ENCODE measurements at places on chromosomes 13 and 19.
A peak's percentile ranks its signal among the peaks of the same experiment; 100 is the strongest.

GRCh38 chr13:87084192-87084591, 587.0 kb upstream of the SLITRK5 start:
- DNase-seq: no peak

GRCh38 chr13:91988331-91988730, 589.9 kb downstream of the GPC5 start:
- no peak for DNase-seq

DNA sequence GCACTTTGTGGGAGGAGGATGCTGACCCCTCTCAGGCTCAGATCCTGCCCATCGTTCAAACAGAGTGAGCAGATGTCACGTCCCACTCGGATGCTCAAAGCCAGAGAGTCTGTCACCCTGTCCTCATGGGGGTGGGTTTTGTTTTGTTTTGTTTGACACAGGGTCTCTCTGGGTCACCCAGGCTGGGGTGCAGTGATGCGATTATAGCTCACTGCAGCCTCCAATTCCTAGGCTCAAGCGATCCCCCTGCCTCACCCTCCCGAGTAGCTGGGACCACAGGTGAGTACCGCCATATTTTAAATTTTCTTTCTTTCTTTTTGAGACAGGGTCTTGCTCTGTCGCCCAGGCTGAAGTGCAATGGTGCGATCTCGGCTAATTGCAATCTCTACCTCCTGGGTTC, 4.0 kb downstream of the ADGRE2 start:
- no peak for DNase-seq

DNA sequence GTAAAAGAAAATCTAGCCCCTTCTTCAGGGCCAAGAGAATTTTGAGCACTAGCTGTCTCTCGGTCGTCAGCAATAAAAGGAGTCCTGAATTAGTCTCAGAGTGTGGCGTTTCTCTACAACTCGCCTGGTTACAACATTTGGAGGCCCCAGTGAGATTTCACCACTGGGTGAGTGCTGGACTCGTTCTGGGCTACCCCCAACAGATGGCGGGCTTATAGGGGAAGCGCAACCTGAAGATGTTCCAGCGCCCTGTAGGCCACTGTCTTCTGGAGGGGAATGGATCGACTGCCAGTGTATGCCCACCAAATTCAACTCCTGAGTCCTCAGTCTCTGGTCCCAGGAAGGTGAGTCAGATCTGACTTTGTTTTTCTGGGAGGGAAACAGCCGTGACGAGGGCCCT, 11.7 kb upstream of the ZNF181 start:
- DNase-seq: no peak

GRCh38 chr13:97549201-97549600, 115.2 kb downstream of the RAP2A start:
- DNase-seq: no peak

GRCh38 chr19:39506944-39507714, 7.8 kb upstream of the SELENOV start:
- peak; percentile 82 for DNase-seq

DNA sequence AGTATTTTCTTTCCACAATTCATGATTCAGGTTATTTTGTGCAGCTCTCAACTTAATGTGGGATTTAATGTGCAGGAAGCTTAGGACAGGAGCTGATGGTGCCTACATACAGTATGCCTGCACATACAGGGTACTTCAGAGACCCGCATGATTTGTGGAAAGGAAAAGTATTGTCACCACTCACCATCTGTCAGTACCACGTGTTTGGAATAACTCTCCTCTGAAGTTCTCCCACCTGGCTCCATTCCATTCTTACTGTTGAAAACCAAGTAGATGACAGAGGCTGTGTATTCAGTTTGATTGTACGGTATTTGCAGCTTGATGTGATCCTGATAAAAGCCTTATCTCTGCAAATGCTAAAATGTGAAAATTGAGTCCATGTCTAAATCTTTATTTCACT, 85.7 kb downstream of the ZAR1L start:
- no peak for DNase-seq

DNA sequence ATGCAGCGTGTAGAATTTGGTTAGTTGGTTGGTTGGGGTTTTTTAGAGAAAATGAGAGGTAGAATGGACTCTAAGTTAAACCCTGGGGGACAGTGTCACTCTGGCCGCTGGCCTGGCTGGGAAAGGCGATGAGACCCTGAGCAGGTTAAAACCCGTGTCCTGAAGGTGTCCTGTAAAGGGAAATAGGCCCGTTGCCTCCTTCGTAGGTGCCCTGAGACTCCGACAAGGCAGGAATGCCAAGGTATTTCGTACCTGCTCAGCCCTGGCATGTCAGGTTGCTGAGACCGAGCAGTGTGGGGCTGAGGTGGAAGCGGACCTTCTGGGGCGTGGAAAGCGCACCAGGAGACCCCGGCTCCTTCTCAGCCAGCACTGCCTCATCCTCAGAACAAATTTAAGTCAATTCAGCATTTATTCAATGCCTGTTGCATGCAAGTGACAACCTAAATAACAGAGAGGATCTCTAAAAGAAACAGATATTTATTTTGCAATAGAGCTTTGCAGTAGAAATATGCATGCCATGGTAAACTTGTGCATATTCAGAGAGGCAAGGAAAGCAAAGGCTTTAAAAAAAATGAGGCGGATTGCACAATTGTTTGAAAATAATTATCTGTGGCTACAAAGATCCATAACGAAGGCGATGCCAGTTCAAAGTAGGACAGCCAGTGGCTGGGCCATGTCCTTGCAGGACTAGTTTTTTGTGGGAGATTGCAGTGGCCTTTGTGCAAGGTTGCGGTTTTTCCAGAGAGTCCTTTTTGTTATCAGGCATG, 1.4 kb upstream of the RAB20 start:
- no peak for DNase-seq

- DNase-seq: no peak
Measured at GRCh38 chr19:23183251-23183650, 66.4 kb downstream of the ZNF730 start.

DNA sequence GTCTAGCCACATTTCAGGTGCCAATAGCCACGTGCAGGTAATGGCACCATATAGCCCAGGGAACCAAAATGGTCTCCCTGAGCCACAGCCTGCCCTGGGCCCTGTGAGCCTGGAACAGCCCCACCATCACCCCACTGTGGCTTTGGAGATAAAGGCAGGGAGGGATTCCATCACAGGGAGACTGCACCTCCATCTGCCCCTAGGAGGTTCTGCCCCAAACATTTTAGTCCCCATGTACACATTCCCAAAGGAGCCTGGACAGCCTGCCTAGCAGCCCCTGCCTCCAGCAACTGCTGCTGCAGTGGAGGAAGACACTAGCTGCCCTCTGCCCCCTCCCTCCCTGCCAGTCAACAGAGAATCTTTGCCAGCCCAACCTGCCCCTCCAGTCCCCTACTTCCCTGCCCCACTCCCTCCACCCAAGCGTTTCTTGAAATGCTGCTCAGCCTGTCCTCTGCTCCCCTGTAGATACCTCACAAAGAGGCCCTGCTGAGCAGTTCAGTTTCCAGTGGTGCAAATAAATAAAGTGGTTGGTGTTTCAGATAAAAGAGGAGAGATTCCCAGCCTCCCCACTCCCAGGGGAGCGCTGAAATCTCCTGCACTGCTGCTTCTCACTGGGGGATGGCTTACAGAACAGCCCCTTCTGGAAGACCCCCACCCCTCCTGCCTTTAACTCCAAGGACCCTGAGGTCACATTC, 921.8 kb downstream of the UQCRFS1 start:
- no peak for DNase-seq

DNA sequence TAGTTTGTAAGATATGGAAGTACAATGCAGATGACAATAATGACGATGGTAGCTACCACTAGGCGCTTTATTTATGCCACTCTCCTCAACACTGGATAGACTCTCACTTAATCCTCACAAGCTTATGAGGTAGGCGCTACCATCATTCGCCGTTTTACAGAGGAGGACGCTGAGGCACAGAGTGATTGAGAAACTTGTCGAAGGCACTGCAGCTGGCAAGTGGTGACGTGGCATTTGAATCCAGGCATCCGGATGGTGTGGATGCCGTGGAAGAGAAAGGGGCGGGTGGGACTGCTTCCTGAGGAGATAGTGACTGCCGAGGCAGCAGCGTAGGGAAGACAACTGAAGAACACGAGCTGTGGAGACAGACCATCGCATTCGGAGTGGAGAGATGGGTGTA, 1.3 kb upstream of the RPS9 start:
- DNase-seq: no peak

- DNase-seq: no peak
Measured at GRCh38 chr13:28432816-28433560, 61.9 kb downstream of the FLT1 start.

- DNase-seq: no peak
Measured at GRCh38 chr19:32921624-32922023, 50.1 kb downstream of the CEP89 start.

- peak; percentile 80 for DNase-seq
Measured at GRCh38 chr19:14048443-14049153, 13.3 kb downstream of the PALM3 start.

- no peak for DNase-seq
Measured at GRCh38 chr19:55339889-55340783, 460 bp downstream of the KMT5C start.

GRCh38 chr13:54633456-54633855, 1604.8 kb downstream of the OLFM4 start:
- DNase-seq: no peak

- no peak for DNase-seq
Measured at GRCh38 chr19:41565379-41565720, 10.6 kb upstream of the CEACAM21 start.

- DNase-seq: no peak
Measured at GRCh38 chr19:3175781-3176714, 2.5 kb upstream of the S1PR4 start.

DNA sequence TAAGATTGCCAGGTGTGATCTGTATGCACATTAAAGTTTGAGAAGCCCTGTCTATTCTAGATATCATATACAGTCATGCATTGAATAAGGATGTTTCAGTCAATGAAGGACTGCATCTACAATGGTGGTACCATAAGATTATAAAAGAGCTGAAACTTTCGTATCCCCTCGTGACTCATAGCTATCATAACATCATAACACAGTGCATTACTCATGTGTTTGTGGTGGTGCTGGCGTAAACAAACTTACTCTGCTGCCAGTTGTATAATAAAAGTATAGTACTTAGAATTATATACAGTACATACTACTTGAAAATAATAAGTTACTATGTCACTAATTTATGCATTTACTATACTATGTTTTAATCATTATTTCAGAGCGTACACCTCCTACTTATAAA, 489.3 kb downstream of the GPC6 start:
- no peak for DNase-seq

All from HAP-1 (cell line).